ENCODE measurements at places on chromosomes 5 and 9.

GRCh38 chr5:17184588-17184987 is 32.8 kb upstream of the BASP1 start:
- DNase-seq: no peak

- DNase-seq: no peak
Observed at GRCh38 chr9:36336131-36336907, 63.8 kb downstream of the RNF38 start.

GRCh38 chr5:147639321-147639720 is 129.5 kb upstream of the DPYSL3 start:
- DNase-seq: no peak

DNA sequence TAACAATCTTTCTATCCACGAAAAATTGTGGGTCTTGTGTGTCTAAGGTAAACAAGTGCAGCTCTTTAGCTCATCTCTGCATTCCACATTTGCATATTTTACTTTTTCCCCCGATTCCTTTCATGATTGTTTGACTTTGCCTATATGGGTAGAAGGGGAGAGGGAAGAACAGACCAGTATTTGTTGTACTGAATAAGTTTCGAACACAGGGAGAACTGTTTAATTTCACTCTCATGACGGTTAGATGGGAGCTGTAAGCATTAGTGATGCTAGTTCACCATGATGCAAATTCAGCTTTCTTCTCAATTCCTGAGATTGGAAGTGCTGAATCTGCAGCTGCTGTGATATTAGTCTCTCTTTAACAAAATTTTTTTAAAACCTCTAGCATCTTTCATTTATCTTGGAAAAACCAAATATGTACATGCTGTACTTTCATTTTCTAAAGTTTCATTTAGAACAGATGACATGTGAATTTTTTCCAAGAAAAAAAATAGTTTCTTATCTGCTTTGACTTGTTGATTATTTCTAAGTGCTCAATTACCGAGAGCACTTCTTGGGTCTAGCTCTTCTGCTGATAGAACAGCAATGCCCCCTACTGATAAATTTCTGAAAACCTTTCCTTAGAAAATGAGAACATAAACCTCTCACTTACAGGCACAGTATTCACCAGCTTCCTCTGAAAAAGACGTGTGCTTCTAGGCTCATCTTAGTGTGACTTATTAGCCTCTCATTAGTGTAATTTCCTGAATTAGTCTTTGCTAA is 149.5 kb downstream of the BAAT start:
- no peak for DNase-seq

GRCh38 chr5:83177803-83178202 is 100.5 kb downstream of the XRCC4 start:
- DNase-seq: no peak

DNA sequence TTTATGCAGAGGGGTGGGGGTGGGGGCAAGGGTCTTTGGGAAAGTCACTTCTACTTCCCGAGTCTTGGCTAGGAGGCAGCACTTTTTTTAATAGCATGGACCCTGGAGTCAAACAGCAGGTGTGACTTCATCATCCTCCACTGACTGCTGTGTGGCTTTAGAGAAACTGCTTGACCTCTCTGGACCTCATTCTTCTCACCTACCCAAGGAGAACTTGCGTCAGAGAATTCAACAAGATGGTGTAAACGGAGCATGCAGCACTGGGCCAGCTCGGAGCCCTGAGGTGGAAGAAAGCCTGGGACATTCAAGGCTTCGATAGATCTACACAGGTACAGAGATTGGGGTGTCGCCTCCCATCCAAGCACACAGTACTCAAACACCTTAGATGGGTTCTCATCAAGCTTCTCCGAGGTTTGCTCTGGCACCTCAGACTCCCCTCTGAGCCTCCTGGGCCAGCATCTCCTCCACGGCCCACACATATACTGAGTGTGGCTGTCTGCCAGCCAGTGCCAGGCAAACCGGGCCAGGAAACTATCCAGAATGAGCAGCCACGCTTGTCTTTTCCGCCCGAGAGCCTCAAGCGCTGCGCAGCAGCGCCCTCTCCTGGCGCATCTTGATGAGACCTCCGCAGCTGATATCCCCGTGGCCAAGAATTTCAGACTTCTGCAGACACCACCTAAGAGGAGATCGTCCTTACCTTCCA is 4.6 kb upstream of the SLC25A48 start:
- DNase-seq: no peak

GRCh38 chr9:112380102-112380824 is at the start of gene HSDL2:
TSS of gene HSDL2 (plus strand) at chr9:112380108. CDS start at chr9:112380164, 56 bp downstream.
- DNase-seq: no peak
